ENCODE measurements at places on chromosomes 7 and 10.
A peak's percentile ranks its signal among the peaks of the same experiment; 100 is the strongest.

DNA sequence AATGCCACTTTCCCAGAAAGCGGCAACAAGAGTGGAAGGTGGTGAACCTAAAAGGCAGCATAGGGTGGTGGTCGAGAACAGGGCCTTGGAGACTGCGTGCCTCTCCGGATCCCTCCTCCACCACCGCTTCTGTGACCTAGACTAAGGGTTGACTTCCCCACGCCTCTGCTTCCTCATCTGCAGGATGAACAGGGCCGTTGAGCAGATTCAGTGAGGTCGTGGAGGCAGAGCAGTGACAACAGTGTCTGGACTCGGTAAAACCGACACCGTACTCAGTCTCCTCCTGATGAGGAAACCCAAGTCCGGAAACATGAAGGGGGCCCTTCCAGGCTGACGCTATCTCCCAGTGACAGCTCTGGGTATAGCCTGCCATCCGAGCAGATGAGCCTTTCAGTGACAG lies 162.6 kb downstream of the CELF2 start:
- DNase-seq, result no peak

- no peak for DNase-seq
Measured at GRCh38 chr10:130689743-130690626, 553.8 kb downstream of the GLRX3 start.

DNA sequence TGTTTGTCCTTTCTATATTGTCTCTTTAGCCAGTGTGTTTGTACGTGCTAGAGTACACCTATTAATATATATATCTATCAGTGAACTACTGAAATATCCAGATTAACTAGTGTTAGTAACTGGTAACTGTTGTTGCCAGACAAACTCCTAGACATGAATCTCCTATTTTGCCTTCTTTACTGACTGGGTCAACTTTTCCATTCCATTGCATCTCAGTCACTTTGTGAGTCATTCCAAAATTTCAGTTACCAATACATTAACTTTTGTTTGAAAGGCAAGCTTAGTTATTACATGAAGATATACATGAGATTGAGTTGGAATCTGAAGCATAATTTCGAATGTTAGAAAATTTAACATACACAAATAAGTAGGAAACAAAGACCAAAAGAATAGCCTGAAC lies 51.4 kb downstream of the BTAF1 start:
- DNase-seq, result no peak

DNA sequence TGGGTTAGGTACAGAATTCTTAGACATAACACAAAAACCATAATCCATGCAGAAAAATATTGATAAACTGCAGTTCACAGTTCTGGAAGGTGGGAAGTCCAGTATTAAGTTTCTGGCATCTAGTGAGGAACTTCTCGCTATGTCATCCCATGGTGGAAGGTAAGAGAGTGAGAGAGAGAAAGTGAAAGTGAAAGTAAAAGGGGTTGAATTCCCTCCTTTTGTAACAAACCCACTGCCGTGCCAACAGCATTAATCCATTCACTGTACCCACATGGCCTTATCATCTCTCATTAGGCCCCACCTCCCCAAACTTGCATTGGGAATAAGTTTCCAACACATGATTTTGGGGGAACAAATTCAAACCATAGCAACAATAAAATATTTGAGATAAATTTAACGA lies 17.1 kb downstream of the ZNF485 start:
- no peak for DNase-seq

DNA sequence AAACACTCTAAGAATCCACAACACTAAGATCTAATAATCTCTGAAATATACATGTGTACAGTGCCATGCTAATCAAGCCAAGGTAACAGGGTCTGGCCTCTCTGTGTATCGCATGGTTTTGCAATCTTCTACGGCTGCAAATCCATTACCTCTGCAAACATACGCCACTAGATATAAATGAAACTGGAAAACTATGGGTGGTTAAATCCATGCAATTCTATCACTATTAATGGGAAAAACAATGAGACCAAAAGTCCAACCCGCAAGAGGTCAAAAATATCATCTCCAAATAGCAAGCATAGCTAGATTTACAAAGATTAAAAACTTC lies 23.0 kb downstream of the SGCE start:
- no peak for DNase-seq

- no peak for DNase-seq
Measured at GRCh38 chr10:43925793-43926192, 277.1 kb upstream of the ZNF32 start.

DNA sequence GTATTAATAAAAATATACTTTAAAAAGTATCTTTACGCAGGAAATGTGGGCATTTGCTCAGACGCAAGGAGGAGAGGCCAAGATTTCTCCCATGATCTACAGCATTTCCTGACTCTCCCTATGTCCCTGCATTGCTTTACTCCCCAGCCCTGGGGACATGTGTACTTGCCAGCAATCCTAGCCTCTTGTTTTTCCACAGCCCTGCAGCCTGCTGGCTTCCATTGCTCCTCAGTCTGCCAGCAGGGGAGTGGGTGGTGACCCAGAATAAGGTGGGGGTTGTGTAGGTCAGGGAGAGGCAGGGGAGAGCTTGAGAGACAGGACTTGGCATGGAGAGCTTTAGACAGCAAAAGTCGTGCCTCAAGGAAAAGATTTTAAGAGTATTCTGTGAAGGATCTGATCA lies 307.7 kb downstream of the CDK14 start:
- no peak for DNase-seq

GRCh38 chr7:101916041-101916800 lies 98.8 kb downstream of the CUX1 start:
- no peak for DNase-seq

DNA sequence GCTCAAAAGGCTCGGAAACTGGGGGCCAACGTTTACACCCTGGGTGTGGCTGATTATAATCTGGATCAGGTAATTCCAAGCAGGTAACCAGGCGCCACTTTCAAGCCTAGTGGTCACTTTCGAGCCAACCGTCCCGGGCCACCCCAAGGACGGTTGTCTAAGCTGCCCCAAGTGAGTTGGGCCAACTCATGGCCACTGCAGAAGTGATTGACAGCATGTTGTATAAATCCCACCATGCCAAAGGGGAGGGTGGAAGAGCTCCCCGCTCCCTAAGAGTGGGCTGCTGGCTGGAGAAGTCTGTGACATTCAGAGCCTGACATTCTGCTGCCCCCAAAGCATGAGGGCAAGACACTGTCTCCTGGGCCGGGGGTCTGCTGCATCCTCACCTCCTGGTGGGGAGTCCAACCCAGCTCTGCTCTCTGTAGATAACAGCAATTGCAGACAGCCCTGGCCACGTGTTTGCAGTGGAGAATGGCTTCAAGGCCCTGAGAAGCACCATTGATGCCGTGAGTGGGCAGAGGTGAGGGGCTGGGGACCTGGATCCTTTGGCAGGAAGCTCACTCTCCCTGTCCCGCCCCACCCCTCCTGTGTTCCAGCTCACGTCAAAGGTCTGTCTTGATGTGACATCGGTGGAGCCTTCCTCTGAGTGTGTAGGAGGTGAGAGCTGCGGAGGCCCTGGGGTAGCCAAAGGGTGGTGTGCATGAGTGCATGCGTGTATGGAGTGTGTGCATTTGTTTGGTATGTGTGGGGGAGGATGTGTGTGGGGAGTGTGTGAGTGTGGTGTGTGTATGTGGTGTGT lies 10.8 kb downstream of the ANTXRL start:
- no peak for DNase-seq

- DNase-seq, result no peak
Measured at GRCh38 chr7:52209614-52210013, 825.8 kb upstream of the POM121L12 start.

- no peak for DNase-seq
Measured at GRCh38 chr7:106255246-106255645, 29.5 kb downstream of the NAMPT start.

DNA sequence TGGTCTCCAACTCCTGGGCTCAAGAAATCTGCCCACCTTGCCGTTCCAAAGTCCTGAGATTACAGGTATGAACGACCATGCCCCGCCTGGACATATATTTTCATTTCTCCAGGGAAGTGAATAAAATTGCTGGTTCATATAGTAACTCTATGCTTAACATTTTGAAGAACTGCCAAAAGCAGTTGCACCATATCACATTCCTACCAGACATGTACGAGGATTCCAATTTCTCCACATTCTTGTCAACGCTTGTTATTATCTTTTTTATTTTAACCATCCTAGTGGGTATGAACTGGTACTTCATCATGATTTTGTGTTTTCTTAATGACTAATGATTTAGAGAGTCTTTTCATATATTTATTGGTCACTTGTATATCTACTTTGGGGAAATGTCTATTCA lies 21.9 kb upstream of the CPN1 start:
- DNase-seq, result no peak

DNA sequence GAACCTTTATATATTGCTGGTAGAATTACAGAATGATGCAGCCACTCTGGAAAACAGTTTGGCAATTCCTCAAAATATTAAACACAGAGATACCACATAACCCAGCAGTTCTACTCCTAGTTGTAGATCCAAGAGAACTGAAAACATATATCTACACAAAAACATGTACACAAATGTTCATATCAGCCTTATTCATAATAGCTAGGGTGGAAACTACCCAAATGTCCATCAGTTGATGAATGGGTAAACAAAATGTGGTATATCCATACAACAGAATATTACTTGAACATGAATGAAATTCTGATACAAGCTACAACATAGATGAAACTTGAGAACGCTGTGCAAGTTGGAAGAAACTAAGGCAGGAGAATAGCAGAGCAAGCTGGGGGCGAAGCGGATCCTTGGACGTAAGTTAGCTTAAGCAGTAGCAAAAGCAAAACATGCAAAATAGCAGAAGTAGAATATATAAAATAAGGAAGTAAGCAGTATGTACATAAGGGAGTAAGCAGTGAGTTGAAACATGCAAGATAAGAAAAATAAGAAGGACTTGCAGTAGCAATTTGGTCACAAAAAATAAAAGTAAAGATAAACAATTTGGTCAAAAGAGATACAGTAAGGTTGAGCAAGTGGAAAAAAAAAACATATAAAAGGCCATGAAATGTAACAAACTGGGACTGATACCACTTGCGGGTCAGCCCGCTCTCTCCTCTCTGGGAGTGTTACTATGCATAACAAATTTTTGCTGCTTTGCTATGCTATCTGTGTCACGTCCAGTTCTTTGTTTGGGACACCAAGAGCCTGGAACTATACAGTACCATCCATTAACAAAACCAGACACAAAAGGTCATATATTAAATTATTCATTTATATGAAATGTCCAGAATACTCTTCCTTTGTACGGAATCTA lies 18.0 kb upstream of the HILPDA start:
- no peak for DNase-seq

DNA sequence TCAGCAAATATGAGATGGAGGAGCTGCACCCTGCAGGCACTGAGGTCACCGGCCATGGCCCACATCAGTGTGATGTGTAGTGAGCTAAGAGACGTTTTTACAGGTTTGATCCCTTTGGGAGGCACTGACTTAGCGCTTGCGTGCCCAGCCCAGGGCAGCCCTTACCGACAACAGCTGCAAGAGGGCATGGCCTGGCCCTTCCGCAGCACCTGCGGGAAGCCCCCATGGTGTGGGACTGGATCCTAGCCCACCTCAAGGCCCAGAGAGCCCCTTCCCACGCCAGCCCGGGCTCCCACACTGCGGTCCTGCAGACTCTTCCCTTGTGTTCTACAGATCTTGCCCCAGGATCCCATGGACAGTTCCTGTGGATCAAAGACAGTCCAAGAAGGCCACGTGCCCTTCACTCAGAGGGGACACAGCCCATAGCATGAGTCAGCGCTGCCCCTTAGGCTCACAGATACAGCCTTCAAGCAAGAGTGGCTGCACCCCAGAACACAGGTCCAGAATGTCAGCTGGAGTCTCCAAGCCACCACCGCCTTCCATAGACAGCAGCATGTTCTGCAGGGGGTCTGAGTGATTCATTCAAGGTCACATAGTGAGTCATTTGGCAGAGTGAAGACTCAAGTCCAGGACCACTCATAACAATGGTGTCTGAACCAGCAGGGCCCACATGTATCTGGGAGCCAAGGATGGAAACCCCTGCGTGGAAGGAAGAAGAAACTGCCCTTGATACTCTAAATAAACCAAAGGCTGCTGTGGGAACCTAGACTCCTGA lies 25.4 kb downstream of the TLL2 start:
- DNase-seq, result no peak

DNA sequence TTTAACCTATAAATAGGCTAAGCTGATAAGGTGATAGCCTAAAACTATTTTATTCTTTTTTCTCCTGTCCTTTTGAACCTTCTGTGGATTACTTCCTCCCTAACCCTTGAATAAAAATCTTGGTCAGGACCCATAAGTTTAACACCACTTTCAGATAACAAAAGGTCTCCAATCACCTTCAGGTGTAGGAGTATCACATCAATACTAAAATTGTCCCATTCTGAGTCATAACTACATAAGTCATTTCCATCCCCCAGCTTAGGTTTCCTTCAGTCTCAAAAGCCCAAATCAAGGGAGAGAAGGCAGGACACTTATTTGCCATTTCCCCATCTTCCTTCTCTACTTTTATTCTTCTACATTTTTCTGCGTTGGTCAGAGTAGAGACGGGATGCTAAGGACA lies 56.9 kb upstream of the WNT16 start:
- DNase-seq, result no peak

GRCh38 chr7:104883718-104884452 lies 130.1 kb upstream of the KMT2E start:
- peak; percentile 50 for DNase-seq

DNA sequence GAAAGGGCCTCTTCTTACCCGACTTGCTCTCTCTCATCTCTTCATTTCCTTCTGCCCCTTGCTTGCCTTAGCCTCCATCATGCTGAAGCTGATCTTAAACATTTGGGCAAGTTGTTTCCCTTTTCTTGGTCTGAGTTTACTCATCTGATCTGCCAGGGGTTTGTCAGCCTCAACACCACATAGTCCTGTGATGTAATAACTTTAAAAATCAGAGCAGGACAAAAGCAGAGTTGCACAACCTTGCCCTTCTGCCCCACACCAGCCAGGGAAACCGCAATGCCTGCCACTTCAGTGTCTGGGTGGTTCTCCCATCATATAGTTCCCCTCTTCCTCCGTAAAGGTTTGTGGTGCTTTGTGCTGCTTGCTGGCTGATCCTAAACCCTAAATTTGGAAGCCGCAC lies 9.9 kb upstream of the LIPM start:
- no peak for DNase-seq

- no peak for DNase-seq
Measured at GRCh38 chr7:68321776-68322496, 1276.3 kb upstream of the AUTS2 start.

All from GM12891 (cell line).